ENCODE measurements at places on chromosomes 3 and 15.

- DNase-seq, result no peak
Measured at GRCh38 chr3:171967137-171967783, 72.1 kb upstream of the FNDC3B start.

DNA sequence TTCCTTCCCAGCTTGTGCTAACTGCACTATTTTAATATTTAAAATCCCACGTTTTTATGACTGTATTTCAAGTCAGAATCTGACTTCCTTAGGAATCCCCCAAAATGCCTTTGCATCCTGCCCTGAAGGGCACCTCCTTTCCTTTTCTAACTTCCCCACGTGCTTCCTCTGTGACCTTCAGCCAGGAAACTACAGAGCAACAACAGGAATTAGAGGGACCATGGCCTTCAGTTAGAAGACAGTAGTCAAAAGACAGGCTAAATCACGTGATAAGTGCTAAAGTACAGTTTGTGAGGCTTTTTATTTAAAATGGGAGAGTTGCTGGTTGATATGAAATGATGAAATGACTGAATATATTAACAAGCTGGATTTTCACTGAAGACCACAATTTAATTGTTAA lies 11.8 kb upstream of the ABHD10 start:
- DNase-seq, result no peak

- no peak for DNase-seq
Measured at GRCh38 chr3:46609944-46610722, 2.2 kb upstream of the FAM240A start.

GRCh38 chr3:25365636-25366035 lies 62.4 kb upstream of the RARB start:
- no peak for DNase-seq

DNA sequence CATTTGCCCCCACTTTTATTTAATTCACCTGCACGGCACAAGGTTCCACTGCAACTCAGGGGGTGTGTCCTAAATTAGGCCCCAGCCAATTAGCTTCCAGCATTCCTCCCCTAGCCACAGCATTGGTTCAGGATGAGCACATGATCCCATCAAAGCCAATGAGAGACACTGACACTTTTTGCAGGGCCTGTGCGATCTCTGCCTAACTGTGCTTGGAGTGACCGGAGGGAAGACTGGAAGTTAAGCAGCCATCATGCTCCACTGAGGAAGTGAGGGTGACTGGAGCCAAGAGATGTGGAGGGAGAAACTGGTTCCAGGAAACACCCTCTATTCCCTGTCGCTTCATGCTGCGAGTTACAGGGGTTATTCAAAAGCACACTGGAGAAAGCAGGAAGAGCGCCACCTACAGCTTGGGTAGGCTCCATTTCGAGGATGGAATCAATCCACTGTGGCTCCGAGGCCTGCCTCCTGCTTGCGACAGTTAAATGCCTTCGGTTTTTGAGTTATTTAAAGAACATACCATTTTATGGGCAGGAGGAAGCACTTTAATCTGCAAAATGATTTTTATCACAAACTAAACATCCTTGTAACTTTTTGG lies 122.2 kb upstream of the WNT5A start:
- DNase-seq, result no peak

GRCh38 chr15:57045741-57046382 lies 127.4 kb downstream of the TCF12 start:
- no peak for DNase-seq

DNA sequence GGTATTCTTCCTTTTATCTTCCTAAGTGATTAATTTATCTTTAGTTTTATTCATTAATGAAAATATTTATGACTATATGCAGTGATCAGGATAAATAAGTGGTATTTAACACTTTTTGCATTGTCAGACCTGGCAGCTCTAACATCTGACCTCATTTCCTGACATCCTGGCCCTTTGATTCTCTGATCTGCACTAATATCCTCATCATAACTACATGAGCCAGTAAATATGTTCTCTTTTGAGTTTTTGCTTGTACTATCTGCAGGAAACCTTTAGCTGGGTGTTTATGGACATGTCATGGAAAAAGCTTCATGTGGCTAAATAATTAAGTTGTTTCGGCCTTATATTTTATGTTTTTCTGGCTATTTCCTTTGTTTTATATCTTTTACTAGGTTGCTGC lies 10.5 kb downstream of the NKTR start:
- no peak for DNase-seq

- DNase-seq, result no peak
Measured at GRCh38 chr3:194298331-194299227, 52.5 kb downstream of the CPN2 start.

GRCh38 chr3:193228206-193228605 lies 12.8 kb upstream of the PLAAT1 start:
- DNase-seq, result no peak

DNA sequence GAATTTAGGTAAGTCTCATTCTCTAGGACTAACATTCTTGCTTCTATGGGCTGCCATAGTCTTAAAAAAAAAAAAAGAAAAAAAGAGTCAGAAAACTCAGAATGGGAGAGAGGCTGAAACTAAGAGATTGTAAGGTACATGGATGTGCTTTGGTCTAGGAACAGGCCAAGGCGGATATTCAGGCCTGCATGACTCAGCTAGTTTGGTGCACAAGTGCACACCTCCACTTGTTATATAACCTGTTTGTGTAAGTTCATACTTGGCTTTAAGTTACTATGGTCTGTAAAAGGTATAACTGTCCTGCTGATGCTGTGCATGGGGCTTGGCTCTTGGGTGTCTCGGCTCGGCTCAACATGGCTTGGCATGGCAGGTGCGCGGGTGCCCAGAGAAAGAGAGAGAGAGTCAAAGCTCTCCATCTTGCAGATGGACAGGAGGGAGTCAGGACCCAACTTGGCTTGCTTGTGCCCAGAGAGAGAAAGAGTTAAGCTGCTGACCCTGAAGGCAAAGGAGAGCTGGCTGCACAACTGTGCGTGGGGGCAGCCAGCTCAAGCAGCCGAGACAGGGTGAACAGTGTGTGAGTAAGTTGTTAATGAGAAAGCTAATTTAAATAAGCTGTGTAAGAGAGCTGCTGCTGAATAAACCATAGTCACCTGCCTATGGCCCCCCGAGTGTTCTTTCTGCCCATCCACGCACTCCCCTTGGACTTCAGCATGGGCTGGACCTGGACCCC lies 31.4 kb upstream of the CHRNB4 start:
- DNase-seq, result no peak

- no peak for DNase-seq
Measured at GRCh38 chr3:140134231-140134965, 199.4 kb downstream of the CLSTN2 start.

DNA sequence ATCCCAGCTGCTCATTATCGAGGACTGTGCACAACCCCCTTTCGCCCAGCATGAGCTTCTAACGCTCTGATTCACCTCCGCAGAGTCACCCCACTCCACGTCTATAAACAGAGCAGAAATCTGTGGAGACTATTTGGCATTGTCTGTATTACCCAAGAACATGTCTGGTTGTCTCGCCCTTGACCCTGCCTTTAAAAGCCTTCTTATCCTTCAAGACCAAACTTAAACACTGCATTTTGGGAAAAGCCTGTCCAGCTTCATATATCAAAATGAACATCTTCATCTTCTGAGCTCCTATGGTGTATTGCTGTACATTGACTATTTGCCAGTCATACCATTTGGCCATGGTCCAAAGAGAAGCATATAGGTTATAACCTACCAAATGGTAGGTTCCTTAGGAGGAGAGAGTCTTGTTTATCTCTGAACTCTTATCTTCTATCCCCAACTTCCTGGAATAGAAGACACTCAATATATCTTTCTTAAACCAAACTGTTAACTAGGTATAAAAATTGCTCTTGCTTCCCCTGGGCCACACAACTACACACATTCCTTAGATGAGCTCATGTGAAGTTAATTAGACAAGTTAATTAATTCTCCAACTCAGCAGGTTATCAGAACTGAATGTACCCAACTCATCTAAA lies 90.1 kb downstream of the FBN1 start:
- DNase-seq, result no peak

GRCh38 chr3:140097874-140098635 lies 163.1 kb downstream of the CLSTN2 start:
- DNase-seq, result no peak

GRCh38 chr15:25251700-25252390 lies 187.0 kb downstream of the UBE3A start:
- no peak for DNase-seq

GRCh38 chr15:58086491-58086890 lies 21.0 kb upstream of the ALDH1A2 start:
- DNase-seq, result no peak

- DNase-seq, result no peak
Measured at GRCh38 chr3:16318176-16318575, 53.2 kb downstream of the OXNAD1 start.

- no peak for DNase-seq
Measured at GRCh38 chr3:33438881-33439545, 1.2 kb downstream of the UBP1 start.

GRCh38 chr15:88711806-88712205 lies 73.0 kb downstream of the ISG20 start:
- no peak for DNase-seq

- no peak for DNase-seq
Measured at GRCh38 chr15:50909010-50909317, 481 bp downstream of the AP4E1 start.

DNA sequence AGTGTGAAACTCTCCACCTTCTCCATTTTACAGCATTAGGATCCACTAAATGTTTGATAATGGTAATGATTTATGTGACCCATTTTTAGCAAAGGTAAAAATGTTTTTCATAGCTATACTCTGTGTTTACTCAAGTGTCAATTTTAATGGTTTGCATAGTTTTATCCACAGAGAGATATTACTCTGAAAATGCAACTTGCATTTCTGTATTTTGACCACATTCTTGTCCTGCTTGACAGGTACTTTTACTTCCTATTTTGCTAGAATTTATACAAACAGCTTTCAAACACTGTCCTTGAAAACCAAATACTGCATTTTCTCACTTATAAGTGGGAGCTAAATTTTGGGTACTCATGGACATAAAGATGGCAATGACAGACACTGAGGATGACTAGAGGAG lies 62.9 kb downstream of the SERPINI1 start:
- no peak for DNase-seq

GRCh38 chr15:90617668-90618097 lies 88.0 kb downstream of the CRTC3 start:
- DNase-seq, result no peak

DNA sequence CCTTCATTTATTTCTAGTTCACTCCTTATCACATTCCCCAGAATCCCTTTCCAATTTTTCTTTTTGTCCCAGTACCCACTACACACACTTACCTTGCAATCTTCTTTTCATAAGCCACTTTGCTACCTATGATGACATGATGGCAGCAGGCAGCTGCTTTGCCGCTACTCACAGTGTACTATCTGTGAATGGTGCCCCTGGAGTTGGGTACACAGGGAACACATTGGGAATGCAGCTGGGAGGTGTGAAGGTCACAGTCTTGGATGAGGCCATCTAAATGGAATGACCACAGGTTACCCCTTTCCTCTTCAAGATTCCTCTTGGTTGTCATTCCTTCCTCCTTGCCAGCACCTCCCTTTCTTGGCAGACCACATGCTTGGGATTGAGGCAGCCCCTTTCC lies 20.8 kb upstream of the TNIK start:
- DNase-seq, result no peak

GRCh38 chr3:98388147-98388546 lies 2.3 kb upstream of the OR5K3 start:
- no peak for DNase-seq

DNA sequence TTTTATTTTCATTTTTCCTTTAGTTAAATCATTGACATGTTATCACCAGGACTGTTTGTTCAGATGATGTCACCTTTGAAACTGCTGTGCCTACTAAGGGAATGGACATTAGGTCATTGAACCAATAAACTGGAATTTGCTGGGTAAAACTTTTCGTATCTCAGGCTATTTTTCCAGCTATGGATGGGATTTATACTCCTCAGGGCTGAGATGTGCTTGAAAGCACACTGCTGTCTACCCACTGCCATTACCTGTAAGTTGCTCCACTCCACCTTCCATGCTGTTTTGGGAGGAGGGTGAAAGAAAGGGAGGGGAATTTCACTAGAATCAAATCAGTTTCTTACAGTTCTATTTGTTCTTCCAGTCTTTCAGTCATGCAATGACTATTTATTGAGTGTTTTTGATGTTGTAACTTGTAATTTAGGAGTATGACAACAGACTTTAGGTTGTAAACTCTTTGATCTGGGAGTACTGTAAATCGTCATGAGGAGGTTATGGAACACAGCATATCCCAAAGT lies 11.3 kb downstream of the EHD4 start:
- DNase-seq, result no peak

- DNase-seq, result no peak
Measured at GRCh38 chr3:100264242-100264641, 3.5 kb downstream of the TBC1D23 start.

DNA sequence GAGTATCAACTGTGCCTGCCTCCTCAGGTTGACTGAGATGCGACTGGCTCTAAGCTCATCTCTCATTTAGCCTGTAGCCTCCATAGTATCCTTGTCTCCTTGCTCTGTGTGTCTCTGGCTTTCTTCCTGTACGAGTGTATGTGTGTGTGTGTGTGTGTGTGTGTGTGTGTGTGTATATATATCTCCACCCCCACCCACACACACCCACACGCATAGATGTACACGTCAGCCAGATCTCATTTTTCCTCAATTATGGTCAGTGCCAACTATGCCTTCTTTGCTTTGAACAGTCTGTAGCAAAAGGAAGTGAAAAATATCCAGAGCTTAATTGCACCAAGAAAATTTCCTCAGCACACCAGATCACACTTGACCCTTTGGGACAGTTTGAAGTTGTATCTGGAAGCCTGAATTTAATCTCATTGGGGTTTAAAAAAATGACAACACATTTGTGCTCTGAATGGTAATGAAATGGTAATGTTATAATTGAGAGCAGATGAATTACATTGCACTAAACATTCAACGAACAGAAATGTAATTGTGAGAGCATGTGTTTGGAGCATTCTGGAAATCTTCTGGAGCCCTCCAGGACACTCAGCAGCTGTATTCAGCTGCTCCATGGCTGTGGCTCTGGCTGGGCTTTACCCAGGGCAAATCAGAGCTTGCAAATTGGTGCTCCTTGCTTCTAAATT lies 63.6 kb downstream of the RYR3 start:
- no peak for DNase-seq

DNA sequence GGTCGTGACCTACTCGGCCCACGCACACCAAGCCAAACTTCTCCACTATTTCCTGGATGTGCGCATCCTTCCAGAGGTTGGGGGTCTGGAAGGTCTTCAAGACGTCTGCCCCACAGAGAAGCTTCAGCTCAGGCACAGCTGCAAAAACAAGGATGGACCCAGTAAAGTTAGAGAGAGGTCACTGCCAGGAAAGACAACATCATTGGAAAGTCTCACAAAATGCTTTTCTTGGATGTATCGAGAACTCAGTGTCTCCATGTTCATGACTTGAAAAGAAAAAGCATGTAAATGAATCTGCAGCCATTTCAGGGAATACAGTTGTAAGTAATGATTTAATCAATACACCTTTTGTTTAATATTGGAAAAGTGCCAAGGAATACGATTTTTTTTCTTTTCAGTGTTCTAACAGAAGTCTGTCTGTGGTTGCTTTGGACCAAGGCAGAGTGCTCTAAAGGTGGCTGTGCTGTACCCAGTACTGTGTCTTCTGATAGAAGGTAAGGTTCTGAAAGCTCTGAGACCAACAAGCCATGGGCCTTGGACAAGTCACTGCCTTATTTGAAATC lies 21.8 kb upstream of the RBP1 start:
- DNase-seq, result no peak

GRCh38 chr3:179348325-179349013 lies 960 bp downstream of the MFN1 start:
- no peak for DNase-seq

All from activated naive CD8-positive, alpha-beta T cell treated with anti-CD3 and anti-CD28 coated beads, Interleukin-2, amount 50 U/mL, for 16 hours (primary cell).